ENCODE measurements at places on chromosomes 7 and 10.

GRCh38 chr10:92800134-92800733, 48.1 kb upstream of the EXOC6 start:
- no peak for DNase-seq

GRCh38 chr10:117823980-117824379, 222.8 kb downstream of the RAB11FIP2 start:
- DNase-seq = no peak

GRCh38 chr7:129855234-129855673, 97.5 kb downstream of the UBE2H start:
- DNase-seq = peak; percentile 66

DNA sequence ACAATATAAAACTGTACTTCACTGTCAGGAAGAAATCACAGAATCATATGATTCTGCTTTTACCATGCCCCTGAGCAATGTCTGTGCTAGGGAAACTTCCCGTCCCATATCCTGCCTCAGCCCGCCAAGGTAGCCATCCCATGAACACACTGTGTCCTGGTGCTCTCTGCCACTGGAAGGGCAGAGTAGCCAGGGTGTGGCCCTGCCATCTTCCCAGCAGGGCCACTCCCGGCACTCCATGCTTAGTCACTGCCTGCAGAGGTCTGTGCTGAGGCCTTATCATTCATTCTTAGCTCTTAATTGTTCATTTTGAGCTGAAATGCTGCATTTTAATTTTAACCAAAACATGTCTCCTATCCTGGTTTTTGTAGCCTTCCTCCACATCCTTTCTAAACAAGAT, 31.8 kb downstream of the AP3M1 start:
- no peak for DNase-seq

DNA sequence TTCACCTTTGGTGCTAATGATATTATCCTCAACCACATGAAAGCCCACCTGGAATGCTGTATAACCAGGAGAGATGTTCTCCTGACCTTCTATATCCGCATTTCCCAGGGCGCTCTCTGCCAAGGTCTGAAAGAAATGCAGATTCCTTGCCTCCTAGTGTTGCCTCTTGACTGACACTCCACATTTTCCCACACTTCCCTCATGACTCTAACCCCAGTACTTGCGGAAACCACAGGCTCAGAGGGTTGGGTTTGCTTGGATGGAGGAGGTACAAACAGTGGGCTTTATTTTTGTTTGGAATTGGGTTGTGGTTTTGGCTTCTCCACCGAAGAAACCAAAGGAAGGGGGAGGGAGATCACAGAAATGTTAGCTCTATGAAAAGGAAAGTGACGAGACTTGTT, 222.9 kb upstream of the CELF2 start:
- DNase-seq = no peak

DNA sequence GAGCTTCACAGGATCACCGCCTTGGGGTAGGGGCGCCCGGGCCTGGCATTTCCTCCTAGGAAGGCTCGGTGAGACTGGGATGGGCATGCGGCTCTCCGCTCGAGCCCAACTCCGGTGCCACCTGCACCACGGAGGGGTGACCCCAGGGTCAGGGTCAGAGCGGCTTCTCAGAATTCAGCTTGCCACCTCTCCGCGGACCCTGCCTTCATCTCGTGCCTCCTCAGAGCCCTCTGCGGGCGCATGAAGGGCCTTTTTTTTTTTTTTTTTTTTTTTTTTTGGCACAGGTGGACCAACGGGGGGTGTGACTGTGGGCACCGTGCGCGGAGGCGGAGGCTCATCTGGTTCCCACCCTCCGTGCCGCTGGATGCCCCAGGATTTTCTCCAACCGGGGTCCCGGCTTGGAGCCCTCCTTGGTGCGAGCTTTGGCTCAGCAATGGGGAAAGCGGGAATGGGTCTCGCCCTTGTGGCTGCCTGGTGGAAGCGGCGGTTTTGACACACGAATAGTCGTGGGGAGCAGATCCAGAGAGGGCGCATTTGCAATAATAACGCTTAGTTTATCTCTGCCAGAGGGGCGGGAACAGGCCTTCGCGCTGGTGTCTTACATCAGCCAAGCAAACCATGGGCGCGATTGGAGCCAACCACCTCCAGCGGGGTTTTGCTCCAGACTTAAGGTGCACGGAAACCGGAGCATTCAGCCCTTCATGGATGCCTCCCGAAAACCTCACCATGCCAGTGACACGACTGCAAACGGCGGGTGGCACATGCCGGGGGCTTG, 5.0 kb upstream of the TNRC18 start:
- peak; percentile 88 for DNase-seq

GRCh38 chr7:51774178-51774577, 457.6 kb upstream of the COBL start:
- no peak for DNase-seq

Data from umbilical cord (tissue), 2 donors.